T-helper 2 cell treated with Interferon-gamma antibody and Interleukin-4, amounts not matched to agents 5 μg/mL and 100 μg/mL, for 36 hours (primary cell): ENCODE measurements at places on chromosomes 3 and 15.

GRCh38 chr3:197173620-197174019, 124.8 kb downstream of the DLG1 start:
- DNase-seq = no peak

DNA sequence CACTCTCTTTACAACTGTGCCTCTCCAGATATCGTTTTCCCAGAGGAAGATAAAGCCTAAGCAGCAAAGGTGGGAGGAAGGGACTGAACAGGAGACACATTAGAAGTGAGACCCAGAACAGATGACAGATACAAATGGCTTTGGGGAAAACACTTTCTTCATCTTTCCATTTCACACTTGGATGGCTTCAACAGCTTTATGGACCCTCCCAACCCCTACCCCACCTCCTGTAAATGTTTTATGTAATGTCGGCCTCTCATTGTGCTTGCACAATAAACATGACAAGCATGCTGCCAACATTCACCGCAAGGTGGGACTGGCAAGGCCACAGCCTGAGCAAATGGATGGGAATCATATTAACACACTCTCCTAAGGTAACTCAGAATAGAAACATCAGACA, 1088.6 kb downstream of the TUSC7 start:
- DNase-seq = no peak

DNA sequence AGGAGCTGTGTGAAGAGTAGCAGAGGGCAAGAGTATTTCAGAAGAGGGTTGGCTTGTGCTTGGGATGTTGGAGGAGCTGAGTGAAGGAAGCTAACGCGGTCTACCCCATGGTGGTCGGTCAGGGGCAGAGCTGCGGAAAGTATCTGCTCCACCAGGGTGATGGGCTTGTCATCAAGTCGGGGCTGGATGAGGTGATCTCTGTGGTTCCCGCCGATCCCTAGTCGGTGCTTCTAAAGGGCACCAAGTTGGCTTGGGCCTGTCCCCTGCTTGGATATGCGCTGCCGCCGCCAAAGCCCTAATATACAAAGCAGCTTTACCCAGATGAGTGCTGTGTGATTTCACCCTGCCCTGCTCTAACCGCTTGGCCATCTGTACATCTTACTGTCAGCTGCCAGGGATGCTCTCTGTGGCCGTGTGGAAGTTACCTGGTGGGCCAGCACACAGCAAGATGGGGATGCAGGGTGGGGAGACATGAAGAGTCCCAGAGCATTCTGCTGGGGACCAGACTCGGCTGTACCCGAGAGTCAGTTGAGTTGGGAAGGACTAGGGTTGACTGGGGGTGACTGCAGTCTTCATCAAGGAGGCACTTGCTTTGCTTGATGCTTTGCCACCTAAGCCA, 226.1 kb upstream of the BHLHE40 start:
- no peak for DNase-seq

DNA sequence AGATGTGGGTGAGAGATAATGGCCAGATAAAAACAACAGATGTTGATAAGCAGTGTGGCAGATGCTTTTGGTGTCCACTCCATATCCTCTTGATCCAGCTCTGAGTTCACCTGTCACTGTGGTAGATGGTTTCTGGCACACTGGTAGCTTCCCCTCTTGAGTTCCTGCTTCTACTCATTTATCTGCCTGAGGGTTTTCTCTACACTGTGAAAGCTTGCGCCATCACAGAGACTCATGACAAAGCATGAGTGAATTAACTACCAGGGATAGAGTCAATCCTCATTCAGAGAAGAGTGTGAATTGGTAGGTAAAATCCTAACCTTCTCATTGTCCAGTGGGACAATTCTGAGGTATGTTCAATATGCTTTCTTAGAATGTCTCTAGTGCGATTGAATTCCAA, 50.0 kb upstream of the ARHGEF26 start:
- DNase-seq = no peak

DNA sequence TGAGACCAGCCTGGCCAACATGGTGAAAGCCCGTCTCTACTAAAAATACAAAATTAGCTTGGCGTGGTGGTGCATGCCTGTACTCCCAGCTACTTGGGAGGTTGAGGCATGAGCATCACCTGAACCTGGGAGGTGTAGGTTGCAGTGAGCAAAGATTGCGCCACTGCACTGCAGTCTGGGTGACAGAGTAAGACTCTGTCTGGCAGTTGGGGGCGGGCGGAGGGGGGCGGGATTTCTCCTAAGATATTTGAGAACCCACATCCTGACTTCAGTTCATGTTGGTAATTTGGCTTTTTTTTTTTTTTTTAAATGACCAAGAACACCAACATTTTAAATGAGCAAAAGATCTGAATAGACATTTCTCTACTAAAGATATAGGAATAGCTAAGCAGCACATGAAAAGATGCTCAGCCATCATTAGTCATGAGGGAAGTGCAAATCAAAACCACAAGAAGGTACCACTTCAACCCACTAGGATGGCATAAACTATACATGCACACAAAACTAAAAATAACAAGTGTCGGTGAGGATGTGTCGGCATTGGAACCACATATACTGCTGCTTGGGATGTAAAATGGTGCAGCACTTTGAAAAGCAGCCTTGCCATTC, 75.6 kb upstream of the LMOD3 start:
- peak; percentile 44 for DNase-seq
